ENCODE measurements at places on chromosomes 4 and X.

DNA sequence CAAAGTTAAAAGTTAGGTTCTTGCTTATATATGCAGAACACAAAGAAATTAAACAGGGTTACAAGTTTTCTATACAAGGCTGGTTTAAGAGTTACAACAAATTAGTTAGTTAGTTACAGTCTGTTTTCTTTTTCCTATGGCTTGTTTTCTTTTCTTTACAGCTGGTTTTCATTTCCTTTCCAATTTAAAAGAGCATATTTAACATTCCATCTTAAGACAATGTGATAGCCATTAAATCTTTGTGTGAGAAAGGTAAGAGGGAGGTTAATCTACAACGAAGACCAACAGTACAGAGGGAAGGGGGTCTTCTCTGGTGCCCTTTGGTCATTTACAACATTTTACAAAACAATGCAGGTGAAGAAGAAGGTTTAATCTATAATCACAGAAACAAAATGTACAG is 290.6 kb downstream of the ZNF674 start:
- H3K4me3 ChIP-seq: no peak overlapping the region
- no peaks in the 10 kb centered on the region for H3K27me3 ChIP-seq
- H3K36me3 ChIP-seq: no peaks in the 10 kb centered on the region
- DNase-seq: no peak
- peaks cover 8% of the 10 kb centered on the region for H3K4me1 ChIP-seq

DNA sequence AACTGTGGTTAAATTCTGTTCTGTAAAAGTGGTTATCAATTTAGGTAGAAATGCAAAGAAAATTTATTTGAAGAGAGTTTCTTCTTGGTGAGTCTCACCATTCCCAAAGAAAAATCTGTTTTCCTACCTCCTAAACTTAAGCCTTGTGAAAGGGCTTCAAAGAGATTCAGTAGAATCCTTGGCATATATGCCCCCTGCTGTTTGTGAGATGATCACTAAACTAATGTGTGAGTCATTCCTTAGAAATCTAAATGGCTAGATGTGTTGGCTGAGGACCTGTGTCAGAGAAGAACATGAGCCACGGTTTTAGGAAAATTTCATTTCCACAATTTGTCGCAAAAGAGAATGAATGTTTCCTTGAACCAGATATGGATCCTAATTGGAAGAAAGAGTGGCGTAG is 260.9 kb downstream of the SLC7A11 start:
- no peak for DNase-seq
- H3K27me3 ChIP-seq: no peaks in the 10 kb centered on the region
- no peaks in the 10 kb centered on the region for H3K36me3 ChIP-seq
- H3K4me1 ChIP-seq: no peaks in the 10 kb centered on the region
- H3K27ac ChIP-seq: no peak overlapping the region
- no peak overlapping the region for H3K4me3 ChIP-seq

GRCh38 chr4:1727117-1728031 is 6.1 kb downstream of the TACC3 start:
- DNase-seq: peak; percentile 94
- H3K27ac ChIP-seq: peak overlapping the region; percentile 94
- H3K27me3 ChIP-seq: no peaks in the 10 kb centered on the region

DNA sequence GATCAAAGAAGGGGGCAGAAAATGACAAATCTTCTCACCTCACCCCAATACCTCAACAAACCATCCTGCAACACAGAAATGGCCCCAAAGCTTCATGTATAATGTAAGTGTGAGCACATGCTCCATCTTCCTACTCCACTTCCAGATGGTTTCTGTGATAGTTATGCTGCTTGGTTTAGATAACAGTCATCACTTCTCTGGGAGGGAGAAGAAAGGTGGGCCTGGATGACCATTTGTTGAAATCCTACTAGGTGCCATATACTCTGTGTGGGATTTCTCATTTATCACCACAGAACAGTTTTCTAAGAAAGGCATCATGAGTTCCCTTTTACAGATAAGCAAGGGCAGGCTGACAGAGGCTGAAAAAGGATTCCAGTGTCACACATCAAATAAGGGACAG is 31.3 kb upstream of the NXF3 start:
- H3K4me1 ChIP-seq: no peaks in the 10 kb centered on the region
- H3K36me3 ChIP-seq: no peaks in the 10 kb centered on the region
- DNase-seq: no peak
- no peak overlapping the region for H3K4me3 ChIP-seq

GRCh38 chrX:13090027-13090338 is 45.6 kb upstream of the FAM9C start:
- H3K27ac ChIP-seq: no peak overlapping the region
- H3K4me1 ChIP-seq: peaks cover 6% of the 10 kb centered on the region
- H3K4me3 ChIP-seq: no peak overlapping the region
- H3K36me3 ChIP-seq: no peaks in the 10 kb centered on the region
- no peaks in the 10 kb centered on the region for H3K27me3 ChIP-seq

GRCh38 chr4:68960294-68961163 is 8.9 kb upstream of the UGT2A3 start:
- no peak for DNase-seq
- no peaks in the 10 kb centered on the region for H3K4me1 ChIP-seq
- H3K27me3 ChIP-seq: no peaks in the 10 kb centered on the region
- no peak overlapping the region for H3K4me3 ChIP-seq
- H3K36me3 ChIP-seq: no peaks in the 10 kb centered on the region

DNA sequence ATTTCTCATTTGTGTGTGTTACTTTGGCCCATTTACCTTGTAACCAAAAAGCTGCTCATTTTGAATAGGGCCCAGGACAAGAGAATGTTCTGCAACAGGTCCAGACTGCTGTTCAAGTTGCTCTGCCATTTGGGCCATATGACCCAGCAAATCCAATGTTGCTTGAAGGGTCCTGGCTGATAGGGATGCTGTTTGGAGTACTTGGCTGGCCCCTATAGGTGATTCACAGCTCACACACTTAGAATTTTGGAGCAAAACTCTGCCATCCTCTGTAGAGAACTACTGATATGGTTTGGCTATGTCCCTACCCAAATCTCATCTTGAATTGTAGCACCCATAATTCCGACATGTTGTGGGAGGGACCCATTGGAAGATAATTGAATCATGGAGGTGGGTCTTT is 131.5 kb downstream of the AASDH start:
- H3K27ac ChIP-seq: no peak overlapping the region
- H3K4me3 ChIP-seq: no peak overlapping the region
- no peak for DNase-seq
- no peaks in the 10 kb centered on the region for H3K36me3 ChIP-seq

DNA sequence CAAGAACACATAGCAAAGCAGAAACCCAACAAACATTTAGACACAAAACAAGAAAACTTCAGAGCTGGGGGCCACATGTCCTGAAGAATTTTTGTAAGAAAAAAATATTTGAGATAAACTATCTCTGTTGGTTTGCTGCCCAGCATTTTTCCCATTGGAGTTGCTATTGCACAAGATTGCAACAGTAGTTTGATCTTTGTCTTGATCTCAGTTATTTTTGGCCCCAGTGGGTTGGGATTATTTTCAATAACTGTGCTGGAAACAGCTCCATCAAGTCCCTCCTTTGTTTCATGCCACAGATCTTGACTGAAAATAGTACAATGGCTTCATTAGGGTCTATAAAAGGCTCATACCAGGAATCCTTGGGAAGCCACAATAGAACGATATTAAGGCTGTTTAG is 103.8 kb upstream of the RAI2 start:
- no peak overlapping the region for H3K27ac ChIP-seq
- no peak for DNase-seq
- no peaks in the 10 kb centered on the region for H3K4me1 ChIP-seq
- H3K36me3 ChIP-seq: no peaks in the 10 kb centered on the region
